ENCODE measurements at places on chromosomes 6 and 20. TPM values are rescaled to one million over a fixed set of nuclear protein-coding genes. Genes with fewer than 3 reads are reported as not detected.

RIPOR2 gene
- 29.0 TPM for total RNA-seq

FAXC gene
- 9.1 TPM for total RNA-seq

SEMG1 gene
- total RNA-seq, result not detected

MYT1 gene
- not detected for total RNA-seq

SERINC3 gene
- 113 TPM for total RNA-seq

ZBP1 gene
- total RNA-seq, result not detected
